Posterior cingulate gyrus (tissue), 11 donors: ENCODE measurements at places on chromosomes 5 and 9.

GRCh38 chr9:20865347-20865746 is 166.1 kb downstream of the HACD4 start:
- DNase-seq = no peak

DNA sequence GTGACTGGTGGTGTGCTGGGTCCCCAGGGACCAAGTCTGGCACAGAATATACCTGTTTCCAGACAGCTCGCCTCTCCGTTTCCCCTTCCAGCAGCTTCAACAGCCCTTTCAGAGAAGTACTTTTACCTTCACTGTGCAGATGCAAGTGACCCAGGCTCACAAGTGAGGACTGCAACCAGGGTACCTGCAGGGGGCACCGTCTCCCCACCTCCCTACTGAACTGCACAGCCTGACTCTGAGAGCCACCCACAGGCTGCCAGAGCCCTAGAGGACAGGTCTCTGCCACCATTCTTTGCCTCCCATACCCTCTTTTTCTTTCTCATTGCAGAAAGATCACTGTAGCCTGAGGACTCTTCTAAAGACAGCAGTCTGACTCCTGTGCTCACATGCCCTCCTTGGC is 15.4 kb downstream of the IL9 start:
- DNase-seq = no peak

DNA sequence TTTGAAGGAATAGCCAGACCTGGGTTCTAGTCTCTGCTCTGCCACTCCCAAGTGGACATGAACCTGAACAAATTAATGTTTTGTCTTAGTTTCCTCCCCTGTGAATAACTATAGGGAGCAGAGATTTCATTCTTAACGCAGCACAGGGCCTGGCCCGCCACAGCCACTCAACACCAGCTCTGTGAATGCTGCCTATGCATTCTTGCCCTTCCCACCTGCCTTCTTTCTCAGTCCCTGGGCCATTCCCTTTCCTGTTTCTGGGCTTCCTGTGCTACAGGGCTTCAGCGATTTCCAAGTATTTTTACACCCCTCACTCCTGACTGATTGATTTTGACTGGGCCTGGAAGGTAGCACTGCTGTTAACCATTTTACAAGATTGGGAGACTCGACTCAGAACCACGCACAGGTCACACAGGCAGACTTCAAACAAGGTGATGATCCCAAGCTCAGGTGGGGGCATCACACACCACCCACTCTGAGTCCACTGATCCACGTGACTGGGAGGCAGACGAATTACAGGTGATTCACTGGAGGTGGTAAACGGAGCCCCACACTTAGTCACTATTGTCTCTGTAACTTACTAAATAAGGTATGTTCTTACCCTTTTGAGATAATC is 21.4 kb downstream of the PTPN3 start:
- DNase-seq = no peak

DNA sequence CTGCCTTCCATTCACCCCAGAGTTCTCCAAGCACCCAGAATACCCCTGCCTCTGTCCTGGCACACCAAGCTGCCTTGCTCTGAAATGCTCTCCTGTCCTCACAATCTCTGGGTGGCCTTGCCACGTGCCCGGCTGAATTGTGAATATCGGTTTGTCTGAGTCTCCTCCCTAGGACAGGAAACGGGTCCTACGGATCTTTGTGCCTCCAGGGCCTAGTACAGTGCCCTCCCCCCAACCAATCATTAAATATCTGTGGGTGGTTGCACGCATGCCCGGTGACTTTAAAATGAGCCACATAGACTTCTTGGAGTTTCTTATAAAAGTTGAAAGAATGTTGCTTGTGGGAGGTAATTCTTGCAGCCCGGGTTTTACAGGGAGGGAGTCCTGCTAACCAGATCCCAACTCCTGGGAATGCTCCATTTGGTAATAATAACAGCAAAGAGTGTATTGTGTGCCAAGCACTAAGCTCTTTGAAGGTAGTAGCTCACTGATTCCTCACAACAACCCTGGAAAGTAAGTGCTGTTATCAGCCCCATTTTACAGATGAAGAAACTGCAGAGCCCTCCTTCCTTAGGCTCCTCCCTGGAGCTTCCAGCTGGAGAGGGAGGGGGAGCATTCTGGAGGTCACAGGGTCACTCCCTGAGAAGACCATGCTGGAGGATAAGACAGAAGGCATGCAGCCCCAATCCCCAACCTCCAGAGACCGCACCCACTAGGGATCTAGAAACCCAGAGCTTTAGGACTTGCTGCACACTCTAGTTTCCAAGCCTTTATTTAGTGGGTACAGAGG is 23.4 kb downstream of the URM1 start:
- DNase-seq = no peak

GRCh38 chr9:133801739-133802138 is 63.6 kb upstream of the SARDH start:
- no peak for DNase-seq

GRCh38 chr9:84670138-84671041 is 861 bp downstream of the NTRK2 start:
- DNase-seq = peak; percentile 37

GRCh38 chr5:98282521-98282920 is 490.9 kb upstream of the RGMB start:
- no peak for DNase-seq

DNA sequence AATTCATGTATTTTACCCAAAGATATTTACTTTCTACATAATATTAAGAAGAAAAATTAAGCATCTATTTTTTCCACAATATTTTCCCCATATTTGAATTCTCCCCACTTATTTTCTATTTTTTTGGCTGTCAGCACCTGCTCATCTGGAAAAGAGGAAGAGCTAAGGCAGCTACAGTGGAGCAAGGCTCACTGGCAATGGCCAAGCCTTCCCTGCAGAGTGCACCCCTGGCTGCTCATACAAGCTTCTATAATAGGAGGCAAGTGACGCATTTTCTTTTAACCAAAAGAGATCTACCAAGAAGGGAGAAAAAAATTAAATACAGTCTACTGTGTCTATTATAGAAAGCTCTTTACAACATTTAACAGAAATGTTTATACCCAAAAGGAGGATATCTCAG is 72.5 kb downstream of the AUH start:
- no peak for DNase-seq

DNA sequence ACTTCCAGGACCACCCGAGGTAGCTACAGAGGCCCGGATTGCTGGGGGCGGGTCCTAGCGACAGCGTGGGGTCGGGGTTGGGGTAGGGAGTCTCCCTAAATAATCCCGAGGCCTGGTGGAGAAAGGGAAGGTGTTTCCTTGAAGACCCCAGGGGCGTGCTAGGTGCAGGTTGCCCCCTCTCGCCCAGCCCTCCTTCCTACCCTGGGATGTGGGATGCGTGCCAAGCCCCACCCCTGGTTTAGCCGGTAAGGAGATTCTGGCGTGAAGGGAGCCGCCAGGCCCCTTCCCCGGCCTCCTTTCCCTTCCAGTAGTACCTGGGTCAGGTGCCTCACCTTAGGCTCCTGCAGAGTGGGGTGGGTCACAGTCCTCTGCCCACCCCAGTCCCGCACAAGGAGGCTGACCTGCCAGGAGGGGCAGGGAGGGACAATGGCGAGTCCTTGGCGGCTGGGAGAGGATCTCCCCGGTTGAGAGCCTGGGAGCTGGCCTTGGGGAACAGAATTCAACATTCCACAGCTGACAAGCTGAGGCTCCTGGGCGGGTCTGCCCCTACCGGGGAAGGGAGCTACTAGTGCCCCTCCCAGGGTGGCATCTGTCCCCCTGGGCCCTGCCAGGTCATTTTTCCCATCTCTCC is 674 bp downstream of the TSPAN17 start:
- peak; percentile 38 for DNase-seq
